Stimulated activated memory B cell treated with anti-CD40 and anti-IgM and Interleukin-4, amounts not matched to agents 10 μg/mL and 1 μg/mL and 100 μg/mL, for 72 hours (primary cell): ENCODE measurements at places on chromosomes 11 and 22.

DNA sequence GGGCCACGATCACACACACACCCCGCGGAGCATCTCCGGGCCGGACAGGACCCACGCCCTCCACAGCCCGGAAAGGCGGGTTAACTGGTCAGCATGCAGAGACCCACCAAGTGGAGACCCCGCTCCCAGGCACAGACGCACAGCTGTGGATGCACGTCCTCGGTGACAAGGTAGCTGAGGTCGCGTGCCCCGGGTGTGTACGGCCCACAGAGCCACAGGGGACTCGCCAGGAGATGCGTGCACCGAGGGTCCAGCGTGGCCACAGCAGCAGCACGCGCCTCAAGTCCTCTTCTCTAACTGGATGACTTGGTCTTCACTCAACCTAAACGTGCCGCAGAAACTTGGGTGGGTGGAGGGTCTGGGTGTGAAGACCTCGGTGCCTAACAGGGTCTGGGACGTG lies 5.5 kb downstream of the H19 start:
- no peak for ATAC-seq

DNA sequence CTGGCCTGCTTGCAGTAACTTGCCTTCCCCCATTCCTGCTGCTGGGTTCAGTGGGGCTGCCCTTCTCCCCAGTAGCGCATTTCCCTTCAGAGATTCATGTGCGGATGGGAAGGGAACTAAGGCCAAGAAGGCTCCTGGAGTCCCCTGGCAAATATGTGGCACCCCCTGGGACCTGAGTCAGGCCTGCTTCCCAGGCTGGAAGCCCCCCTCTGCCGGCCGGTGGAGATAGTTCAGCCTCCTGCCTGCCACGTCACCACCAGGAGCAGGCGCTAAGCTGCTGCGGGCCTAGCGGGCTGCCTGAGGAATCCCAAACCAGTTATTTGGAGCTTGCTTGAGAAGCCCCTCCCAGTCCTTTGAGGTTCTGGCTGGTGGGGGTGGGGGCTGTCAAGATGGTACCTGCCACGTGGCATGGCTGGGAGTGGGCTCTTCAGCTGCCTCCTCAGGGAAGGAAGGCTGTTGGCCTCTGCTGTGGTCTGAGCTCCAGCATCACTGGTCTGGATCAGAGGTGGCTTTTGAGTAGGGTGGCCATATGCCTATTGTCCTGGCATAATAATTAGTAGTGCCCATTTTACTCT lies 2.0 kb downstream of the SERPINH1 start:
- no peak for ATAC-seq

GRCh38 chr11:128302425-128303186 lies 284.8 kb downstream of the ETS1 start:
- ATAC-seq = peak; percentile 98

- ATAC-seq = peak; percentile 75
These were observed 426.8 kb upstream of the CADM1 start for GRCh38 chr11:115930886-115931547.

DNA sequence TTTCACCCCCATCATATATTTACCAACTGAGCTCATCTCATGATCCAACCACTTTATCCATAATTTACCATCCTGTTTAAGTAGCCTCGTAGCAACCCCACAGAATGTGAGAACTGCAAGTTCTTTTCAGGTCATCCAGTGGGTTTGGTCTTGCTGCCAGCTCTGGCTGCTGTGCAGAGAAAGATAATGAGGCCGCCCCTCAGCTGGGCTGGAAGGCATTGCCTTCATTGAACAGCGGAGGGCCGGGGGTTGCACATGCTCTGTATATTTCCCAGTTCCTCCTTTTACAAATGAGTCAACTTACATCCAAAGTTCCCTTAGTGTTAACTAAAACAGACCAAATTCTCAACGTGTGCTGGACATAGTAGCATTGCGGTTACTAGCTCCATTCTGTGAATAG lies 96.7 kb downstream of the SYN3 start:
- ATAC-seq = no peak

DNA sequence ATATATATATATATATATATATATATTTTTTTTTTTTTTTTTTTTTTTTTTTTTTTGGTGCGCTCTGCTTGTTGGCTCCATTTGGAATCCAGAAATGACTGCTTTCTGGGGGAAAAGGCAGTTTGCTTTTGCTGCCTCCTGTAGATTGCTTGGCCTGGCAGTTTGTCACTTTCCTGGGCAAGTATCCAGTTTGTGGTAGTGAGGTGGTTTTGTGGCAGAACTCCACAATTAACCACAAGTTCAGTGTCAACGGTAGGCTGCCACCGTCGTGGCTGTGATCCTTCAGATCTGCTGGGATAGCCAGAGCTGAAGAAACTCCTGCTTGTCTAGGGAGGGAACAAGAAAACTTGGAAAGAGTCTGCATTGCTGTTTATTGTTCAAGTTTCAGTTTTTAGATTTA lies 5.0 kb upstream of the PDE3B start:
- no peak for ATAC-seq

- no peak for ATAC-seq
These were observed 2.5 kb downstream of the SCO2 start for GRCh38 chr22:50522806-50523438.

- no peak for ATAC-seq
These were observed 58.8 kb downstream of the LIF start for GRCh38 chr22:30187529-30188407.

- ATAC-seq = no peak
These were observed 128.8 kb downstream of the ST3GAL4 start for GRCh38 chr11:126484266-126484665.

GRCh38 chr11:63536669-63537292 lies at the start of gene PLAAT4:
Gene PLAAT4, plus strand, starts transcription at chr11:63536808. Its CDS starts 61 bp downstream, at chr11:63536869.
- peak; percentile 45 for ATAC-seq

GRCh38 chr11:122069707-122070360 lies 46.2 kb downstream of the BLID start:
- no peak for ATAC-seq

DNA sequence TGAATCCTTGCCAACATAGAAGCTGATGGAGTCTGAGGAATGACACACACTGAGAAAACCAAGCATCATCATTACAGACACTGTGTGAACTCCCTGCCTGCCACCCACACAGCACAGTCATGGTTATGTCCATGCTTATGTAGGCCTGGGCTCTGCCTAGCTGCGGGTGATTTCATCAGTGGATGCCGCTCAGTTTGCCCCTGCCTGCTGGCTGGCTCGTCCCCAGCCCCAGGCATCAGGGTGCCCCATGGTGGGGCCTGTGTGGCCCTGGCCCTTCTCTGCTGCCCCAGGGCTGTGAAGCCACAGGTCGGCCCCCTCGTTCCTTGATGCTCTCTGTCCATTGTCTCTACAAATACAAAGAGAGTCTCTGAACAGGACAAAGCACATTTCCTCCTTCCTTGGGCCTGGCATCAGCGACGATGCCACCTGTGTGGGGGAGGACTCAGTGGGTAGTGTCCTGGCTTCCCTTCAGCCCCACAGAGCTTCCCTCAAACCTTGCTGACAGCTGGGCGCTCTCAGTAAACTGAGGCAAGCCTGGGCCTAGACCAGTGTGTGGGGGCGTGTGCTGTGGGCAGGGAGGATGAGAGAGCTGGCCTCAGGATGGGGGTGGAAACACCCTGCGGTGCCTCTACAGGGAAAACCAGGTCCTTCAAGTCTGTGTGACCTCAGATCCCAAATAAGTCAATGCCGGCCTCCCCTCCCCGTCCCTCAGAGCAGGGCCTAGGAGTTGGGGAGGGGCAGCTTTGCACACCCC lies 20.0 kb upstream of the TUB start:
- ATAC-seq = no peak

GRCh38 chr11:31969359-31969702 lies 121.5 kb upstream of the RCN1 start:
- no peak for ATAC-seq

DNA sequence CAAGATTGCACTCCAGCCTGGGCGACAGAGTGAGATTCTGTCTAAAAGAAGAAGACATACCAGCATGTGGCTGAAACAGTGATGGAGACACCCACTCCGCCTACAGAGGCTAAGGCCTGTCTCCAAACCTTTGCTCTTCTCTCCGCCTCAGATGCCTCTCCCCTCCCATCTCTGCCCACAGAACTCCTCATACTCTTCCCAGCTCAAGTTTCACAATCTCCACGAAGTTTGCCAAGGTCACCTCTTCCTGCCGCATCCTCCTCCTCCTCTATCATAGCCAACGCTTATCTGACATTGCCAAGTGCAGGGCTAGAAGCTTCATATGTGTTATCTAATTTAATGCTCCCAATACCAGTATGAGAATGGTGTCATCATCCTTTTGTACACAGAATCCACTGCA lies 25.9 kb upstream of the FBLN1 start:
- ATAC-seq = no peak

GRCh38 chr22:49303061-49303735 lies 524.5 kb downstream of the BRD1 start:
- no peak for ATAC-seq

GRCh38 chr11:35127619-35128018 lies 11.4 kb upstream of the CD44 start:
- ATAC-seq = peak; percentile 10

DNA sequence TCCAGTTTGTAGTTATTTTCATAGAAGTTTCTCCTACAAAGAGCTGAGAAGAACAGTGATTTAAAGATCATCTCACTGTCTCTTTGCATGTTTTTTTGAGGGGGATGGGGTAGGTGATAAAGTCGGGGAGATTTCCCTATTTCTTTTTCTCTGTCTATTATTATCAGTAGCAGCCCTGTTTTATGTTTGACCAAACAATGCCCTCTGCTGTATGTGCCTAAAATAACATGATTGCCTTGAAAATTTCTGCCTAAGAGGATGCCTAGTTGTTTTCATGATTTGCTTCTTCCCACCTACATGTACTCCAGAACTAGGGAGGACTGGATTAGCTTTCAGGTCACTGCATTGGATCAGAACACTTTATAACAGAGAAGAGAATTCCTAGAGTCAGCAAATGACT lies 1330.2 kb downstream of the LRRC4C start:
- ATAC-seq = no peak

DNA sequence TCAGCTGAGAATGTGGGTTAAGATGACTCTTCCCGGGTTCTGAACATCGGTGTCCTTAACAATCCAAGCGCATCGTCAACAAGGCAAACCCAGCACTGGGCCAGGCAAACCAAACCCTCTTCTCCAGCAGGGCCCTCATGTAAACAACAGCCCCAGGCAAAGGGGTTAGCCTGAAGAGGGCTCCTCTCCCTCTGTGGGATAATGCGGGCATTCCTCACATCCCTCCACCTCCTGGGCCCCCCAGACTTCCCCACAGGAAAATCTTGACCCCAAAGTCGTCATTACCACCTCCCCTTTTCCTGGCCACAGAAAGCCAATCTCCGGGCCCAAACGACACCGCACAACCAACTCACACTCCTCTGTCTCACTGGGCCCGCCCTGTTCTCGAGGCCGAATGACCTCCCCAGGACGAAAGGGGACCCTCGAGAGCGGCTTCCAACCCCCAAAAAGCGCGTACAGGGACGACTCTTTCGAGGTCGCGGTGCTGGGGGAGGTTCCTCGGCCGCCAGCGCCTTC lies 566 bp downstream of the DDB1 start:
- no peak for ATAC-seq

DNA sequence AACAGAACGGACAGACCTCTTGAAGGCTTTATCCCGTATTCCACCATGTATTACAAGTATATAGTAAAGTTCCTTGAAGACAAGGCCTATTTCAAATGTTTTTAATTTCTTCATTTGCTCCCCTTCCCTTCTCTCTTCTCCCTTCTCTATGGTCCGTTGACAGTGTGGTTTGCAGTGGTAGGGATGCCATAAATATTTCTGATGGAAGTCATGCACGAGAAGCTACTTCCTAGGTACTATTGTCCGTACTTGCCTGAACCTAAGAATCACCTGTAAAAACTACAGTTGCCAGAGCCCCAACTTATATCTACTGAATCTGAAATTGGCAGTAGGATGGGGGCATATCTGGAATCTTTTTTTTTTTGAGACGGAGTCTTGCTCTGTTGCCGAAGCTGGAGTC lies 2.8 kb downstream of the PISD start:
- ATAC-seq = no peak

DNA sequence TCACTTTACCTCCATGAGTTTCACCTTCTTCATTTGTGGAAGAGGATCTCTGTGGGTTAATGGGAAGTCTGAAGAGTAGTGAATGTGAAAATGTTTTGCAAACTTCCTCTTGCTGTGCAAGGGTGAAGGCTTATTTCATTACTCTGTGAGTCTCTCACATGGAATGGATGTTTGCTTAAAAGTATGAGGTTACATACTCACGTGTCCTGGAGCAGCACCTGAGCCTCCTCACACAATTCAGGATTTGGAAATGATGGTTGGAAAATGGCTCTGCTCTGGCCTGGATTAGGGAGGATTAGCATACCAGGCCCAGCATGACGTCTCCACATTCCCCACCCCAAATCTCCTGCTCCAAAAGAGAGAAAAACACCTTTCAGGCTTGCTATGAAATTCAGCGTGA lies 4.8 kb downstream of the GRAMD1B start:
- ATAC-seq = no peak

DNA sequence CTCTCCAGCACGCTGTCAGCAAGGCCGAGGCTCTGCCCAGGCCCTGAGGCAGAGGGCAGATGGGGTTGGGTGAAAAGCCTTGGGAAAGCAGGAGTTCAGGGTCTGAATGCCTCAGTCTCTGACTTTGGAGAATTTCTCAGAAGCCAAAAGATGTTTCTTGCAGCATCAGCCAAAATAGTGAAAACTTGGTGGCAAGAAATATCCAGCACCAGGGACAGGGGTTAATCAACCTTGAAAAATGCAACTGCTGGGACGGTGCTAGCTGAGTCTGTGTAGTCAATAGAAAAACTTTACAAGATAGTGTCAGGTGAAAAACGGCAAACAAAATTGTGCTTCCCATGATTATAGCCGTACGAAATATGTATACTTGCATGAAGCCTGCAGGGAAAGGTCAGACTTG lies 1.4 kb upstream of the ABCC8 start:
- ATAC-seq = no peak

DNA sequence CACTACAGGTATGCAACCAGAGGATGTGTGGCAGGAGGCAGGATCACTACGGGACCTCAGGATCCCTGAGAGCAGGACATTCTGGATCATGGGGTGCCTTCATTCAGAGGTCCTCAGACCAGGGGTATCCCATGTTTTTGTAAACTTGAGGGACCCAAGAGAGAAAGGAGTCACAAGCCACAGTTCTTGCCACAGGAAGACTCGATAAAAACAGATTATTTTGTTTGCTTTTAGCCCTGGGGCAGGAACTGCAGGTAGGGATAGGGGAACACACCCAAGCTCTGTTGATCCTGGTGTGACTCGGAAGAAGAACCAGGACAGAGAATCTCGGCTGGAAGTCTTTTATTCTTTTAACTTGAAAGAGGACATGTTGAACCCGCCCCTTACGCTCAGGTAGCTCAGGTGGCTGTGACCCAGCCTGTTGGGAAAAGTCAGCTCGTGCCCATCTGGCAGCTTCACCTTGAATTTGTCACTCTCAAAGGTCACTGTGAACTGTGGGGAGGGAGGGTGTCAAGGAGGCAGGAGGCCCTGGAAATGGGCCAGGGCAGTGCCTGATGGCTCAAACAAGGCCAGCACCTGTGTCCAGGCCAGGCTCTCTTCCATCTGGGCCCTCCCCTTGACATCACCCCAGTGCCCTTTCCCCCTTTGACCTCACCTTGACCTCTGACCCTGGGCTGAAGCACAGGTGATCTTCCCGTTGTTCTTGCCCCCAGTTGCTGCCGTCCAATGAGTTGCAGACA lies 9.8 kb downstream of the LGALS2 start:
- ATAC-seq = no peak
